ENCODE measurements at places on chromosomes 2 and 18. TPM values are rescaled to one million over a fixed set of nuclear protein-coding genes. Genes with fewer than 3 reads are reported as not detected.

GRCh38 chr2:3073041-3073595, 304.5 kb downstream of the EIPR1 start:
- DNase-seq = no peak

Gene MAP2
- total RNA-seq = 71.1 TPM

GRCh38 chr2:30339071-30339470, 107.7 kb downstream of the LBH start:
- no peak for DNase-seq

Gene IGFBP5
- 10.0 TPM for total RNA-seq

- no peak for DNase-seq
These were observed 957.8 kb downstream of the SLC4A3 start for GRCh38 chr2:220585241-220585640.

DNA sequence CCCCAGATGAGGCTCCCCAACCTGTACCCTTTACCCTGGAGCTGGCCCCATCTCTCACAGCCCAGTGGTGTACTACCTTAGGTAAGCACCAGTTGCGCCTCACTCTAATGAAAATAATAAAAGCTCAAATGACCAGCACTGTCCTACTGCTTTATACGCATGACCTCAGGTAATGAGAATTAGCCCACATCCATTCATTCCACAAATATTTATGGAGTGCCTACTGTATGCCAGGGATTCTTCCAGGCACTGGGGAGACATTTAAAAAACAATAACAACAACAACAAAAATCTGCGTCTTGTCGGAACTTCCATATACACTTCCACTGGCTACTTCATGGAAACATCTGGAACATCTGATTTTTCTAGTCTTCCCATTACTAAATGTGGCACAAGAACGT, 20.8 kb downstream of the HPCAL1 start:
- no peak for DNase-seq

Gene NR4A2
- total RNA-seq = 2.3 TPM

- no peak for DNase-seq
These were observed 532.1 kb downstream of the FBXO15 start for GRCh38 chr18:73615506-73615905.

- DNase-seq = no peak
These were observed 11.6 kb downstream of the MAP3K20 start for GRCh38 chr2:173087214-173087581.

DNA sequence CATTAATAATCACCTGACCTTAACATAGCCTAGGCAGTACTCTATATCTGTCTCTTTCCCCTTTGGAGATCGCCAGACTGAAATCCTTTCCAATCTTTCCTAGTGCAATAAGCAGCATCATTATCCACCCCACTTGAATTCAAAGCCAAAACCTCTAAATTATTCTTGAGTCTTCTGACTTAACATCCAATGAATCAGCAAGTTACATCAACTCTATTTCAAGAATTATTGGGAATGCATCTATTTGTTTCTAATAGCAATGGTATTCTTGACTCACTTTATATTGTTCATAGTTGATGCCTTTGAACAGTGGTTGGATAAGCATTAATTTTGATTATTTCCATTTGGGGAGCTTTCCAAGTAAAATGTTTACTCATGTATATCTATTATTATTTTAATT, 144.8 kb downstream of the ZNF804A start:
- DNase-seq = no peak

GRCh38 chr2:14749884-14750283, 117.4 kb downstream of the LRATD1 start:
- peak; percentile 61 for DNase-seq

- no peak for DNase-seq
These were observed 15.3 kb downstream of the DNMT3A start for GRCh38 chr2:25326326-25327013.

Gene PDE6D
- total RNA-seq = 32.9 TPM

Gene ANKRD23
- 8.9 TPM for total RNA-seq

GRCh38 chr2:45595721-45596435, 15.2 kb downstream of the SRBD1 start:
- DNase-seq = no peak

GRCh38 chr2:196076778-196077568, 8.3 kb upstream of the DNAH7 start:
- DNase-seq = no peak
